ENCODE measurements at places on chromosomes 7 and 10.

GRCh38 chr10:123583639-123584418 lies 82.3 kb upstream of the GPR26 start:
- DNase-seq: peak; percentile 77

DNA sequence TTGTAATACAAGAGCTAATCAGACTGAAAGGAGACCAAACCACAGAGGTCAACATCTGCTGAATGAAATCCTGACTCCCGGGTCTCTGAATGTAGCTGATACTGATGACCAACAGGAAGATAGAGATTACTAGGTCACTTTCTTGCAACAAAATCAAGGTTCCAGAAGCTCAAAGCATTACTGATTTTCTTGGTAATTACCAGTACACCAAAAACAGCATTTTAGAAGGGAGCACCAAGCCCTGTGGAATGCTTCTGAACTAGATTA lies 177.7 kb downstream of the SLC25A13 start:
- no peak for DNase-seq

- no peak for DNase-seq
These were observed 622.4 kb downstream of the SDK1 start for GRCh38 chr7:3923307-3923918.

- DNase-seq: no peak
These were observed 424.4 kb downstream of the TCERG1L start for GRCh38 chr10:130887170-130887569.

GRCh38 chr7:69765879-69766278 lies 167.6 kb downstream of the AUTS2 start:
- no peak for DNase-seq

DNA sequence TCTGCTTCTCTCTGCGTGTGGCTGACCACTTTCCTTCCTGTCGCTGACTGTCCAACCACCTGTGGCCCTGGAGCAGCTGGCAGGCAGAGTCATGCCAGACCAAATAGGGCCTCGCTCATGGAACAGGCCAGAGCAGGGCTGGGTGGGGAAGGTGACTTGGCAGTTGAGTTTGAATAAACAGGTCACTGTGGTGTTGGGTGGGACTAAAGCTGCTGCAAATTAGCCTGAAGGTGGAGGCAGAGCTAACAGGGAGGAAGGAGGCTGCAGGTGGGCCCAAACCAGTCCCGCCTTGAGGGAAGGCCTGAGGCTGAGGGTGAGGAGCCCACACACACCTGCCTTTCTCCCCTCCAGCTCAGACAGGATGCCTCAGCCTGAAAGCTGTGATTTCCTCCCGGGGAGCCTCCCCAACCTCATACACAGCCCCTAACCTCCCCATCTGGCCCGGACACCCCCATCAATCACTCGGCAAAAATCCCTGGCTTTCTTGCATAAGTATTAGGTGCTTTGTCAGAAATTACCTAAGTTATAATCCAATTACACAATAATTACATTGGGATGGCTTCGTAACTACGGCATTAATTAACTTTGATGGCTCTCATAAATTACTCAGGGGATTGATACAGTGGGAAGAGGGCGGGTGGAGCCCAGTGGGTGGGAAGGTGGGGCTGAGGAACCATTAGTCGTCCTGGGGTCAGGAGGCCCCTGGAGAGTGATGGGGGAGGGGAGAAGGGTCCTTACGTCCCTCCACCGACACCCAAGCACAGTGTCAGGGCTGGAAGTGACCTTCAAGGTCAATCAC lies 97.7 kb upstream of the PCBD1 start:
- no peak for DNase-seq

DNA sequence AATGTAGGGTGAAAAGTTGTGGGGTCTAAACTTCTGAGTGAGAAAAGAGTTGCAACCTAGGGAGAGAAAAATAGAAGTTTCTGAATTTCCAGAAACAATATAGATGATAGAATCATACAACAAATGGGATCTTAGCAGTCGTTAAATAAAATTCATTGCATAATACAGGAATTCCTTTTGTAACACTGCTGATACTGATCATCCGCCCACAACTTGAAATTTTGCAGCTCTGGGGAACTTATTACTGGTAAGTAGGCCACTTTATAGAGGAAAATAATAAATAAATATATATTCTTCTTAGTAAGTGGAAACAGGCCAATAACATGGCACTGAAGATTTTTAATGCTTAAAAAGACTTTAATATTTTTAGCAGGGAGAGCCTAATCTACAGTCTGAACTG lies 81.9 kb upstream of the SMIM30 start:
- no peak for DNase-seq

GRCh38 chr10:42475168-42476098 lies 162.9 kb downstream of the ZNF33B start:
- no peak for DNase-seq

- peak; percentile 29 for DNase-seq
These were observed 11.9 kb upstream of the LMOD2 start for GRCh38 chr7:123643495-123644441.

- no peak for DNase-seq
These were observed 461.2 kb downstream of the SDK1 start for GRCh38 chr7:3762146-3762831.

DNA sequence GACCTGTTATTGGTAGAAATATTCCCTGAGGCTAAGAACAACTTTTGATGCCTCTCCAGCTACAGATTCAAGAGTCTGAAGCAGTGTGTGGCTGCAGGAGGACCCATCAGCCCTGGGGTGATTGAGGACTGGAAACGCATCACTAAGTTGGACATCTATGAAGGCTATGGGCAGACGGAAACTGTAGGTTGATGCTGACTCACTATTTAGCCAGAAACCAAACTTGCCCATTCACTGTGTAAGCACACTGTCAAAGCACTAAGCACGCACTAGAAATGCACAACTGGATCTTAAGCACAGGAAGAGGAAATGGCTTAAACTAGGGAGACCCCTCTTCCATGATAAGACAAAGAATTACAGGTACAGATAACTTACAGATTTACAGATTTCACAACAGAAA lies 20.8 kb downstream of the ACSM6 start:
- DNase-seq: no peak

DNA sequence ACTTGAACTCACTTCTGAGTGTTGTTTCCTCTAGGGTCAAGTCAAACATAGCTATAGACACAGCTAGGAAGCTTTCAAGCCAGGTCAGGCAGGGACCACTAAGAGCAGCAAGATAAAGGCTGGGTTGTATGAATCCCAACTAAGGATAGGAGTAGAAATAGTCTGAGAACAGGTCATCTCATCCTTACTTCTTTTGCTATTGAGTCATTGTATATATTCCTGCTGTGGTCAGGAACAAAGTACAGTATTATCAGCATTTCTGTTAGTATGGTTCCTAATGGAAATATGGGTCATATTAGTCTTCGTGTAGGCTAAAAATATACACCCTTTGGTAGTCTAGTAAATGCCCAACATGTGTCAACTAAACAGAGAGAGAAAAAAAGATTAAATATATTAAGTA lies 145.3 kb downstream of the BTAF1 start:
- DNase-seq: no peak

GRCh38 chr7:67593794-67594193 lies 597.2 kb downstream of the TYW1 start:
- no peak for DNase-seq

DNA sequence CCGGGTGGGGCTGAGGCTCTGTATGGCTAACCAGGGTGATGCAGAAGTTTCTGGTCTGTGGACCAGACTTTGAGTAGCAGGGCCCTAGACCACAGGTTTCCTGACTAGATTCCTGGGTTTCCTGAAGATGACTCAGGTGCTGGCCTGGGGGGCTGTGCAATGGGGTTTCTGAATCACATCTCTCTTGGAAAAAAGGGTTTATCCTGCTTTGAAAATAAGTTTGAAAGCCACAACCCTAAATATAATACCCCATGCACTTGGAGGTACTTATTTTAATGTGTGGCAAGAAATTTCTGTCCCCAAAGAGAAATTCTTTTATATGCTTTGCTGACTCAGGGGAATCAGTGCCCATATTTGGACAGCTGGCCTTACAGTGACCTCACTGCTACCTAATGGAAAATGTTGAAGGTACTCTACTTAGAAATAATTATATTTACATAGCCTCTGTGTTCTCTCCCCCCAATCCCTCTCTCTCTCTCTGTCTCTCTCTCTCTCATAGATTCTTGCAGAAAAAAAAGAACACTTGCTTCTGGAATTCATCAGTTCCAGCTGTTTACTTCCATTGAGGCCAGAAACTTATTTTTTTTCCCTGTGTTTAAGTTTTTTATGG lies 184.4 kb upstream of the LYZL2 start:
- no peak for DNase-seq

- no peak for DNase-seq
These were observed 383.1 kb downstream of the SORCS3 start for GRCh38 chr10:105024184-105024583.

- DNase-seq: no peak
These were observed 98.0 kb upstream of the GATA3 start for GRCh38 chr10:7956508-7956907.

- no peak for DNase-seq
These were observed 60.7 kb downstream of the SMURF1 start for GRCh38 chr7:99083068-99083651.

DNA sequence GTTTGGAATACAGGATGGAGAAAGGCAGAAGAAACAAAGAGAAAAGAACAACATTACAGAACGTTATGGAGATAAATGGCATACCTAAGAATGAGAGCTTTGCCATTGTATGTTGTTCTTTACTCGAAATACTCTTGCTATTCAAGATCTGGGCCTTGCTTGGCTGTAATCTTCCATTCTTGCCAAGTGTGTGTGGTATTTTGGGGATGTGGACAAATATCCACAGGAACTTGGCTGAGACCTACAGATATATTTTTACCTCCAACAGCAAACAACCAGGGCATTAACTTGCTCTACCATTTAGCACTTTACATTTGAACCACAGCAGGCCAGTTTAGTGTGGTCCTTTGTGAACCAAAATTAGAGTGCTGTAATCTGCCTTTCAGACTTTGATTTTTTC lies 76.3 kb downstream of the DKK1 start:
- DNase-seq: no peak

DNA sequence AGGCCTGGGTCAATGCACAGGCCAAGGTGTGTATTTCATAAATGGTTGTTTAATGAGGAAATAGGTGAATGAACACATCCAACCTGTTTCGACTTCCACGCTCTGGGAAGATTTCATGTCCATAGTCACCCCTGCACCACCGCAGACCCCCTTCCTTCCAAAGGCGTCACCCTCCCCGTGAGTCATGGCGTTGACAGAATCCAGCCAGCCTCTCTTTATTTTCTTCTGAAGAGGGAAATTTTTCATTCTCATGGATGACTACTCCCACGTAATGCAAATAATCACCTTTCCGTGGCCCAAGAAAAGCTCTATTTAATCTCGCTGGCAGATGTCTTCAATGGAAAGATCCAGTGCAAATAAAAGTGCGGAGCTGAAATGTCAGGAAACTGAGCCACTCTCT lies 75.3 kb upstream of the FOXK1 start:
- no peak for DNase-seq
